Activated CD8-positive, alpha-beta memory T cell treated with anti-CD3 and anti-CD28 coated beads, Interleukin-2, amount 10 ng/mL, durations not matched to agents 7 days and 5 days (primary cell): ENCODE measurements at places on chromosomes 5 and 9. TPM values are rescaled to one million over a fixed set of nuclear protein-coding genes. Genes with fewer than 3 reads are reported as not detected.

The STK32A gene
- not detected for total RNA-seq

The IFNA21 gene
- not detected for total RNA-seq

The OR1N2 gene
- total RNA-seq: not detected

DNA sequence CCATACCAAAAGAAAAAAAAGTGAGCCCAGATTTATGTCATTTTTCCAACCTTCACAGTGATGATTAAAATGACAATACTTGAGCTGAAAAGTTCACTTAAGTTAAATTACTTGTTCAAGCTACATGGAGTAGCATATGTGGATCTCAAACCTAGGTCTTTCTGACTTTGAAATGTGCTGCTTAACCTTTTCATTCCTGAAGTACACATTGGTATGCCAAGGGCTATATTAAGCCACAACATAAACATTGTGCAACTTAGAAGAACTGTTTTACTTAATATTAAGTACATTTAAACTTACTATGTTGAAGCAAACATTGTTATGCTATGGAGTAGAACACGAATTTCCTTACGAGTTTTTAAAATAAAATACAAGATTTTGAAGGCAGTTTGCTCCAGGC is 105.0 kb downstream of the GIN1 start:
- no peak overlapping the region for H3K4me3 ChIP-seq
- H3K27me3 ChIP-seq: no peaks in the 10 kb centered on the region
- no peak for DNase-seq
- peaks cover 16% of the 10 kb centered on the region for H3K36me3 ChIP-seq
- peaks cover 7% of the 10 kb centered on the region for H3K4me1 ChIP-seq

DNA sequence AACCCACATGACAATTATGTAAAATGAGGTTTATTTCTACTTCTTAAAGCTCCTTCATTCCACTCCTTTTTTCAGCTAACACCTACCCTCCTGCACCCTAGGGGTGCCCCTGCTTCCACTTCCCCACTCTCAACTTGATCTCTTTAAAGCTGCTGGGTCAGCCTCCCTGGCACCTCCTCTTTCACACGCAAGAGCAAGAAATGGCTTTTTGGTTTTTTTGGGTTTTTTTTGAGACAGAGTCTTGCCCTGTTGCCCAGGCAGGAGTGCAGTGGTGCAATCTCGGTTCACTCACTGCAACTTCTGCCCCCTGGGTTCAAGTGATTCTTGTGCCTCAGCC is 64.4 kb downstream of the SUSD1 start:
- DNase-seq: no peak
- no peak overlapping the region for H3K27ac ChIP-seq
- H3K4me3 ChIP-seq: no peak overlapping the region
- no peaks in the 10 kb centered on the region for H3K27me3 ChIP-seq
- H3K36me3 ChIP-seq: peaks cover 17% of the 10 kb centered on the region
- H3K4me1 ChIP-seq: peaks cover 3% of the 10 kb centered on the region

DNA sequence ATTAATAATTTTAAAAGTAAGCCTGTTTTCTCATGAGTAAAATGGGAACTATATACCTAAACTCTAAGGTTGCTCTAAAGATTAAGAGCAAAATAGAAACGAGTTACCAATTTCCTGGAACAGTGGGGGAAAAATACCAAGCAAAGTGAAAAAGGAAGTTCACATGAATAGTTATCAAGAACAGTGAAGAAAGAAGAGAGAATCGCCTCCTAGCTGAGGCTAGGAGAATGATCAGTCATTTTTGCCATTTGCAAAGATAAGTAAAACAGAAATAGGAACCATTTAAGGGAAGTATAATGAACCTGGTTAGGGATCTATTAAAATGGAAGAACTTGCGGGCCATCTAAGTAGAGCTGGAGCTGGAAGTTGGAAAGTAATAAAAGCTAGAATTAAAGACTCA is 50.7 kb downstream of the P4HA2 start:
- H3K4me3 ChIP-seq: peak overlapping the region; percentile 2
- H3K27ac ChIP-seq: peak overlapping the region; percentile 83
- no peak for DNase-seq
- H3K4me1 ChIP-seq: peaks cover 45% of the 10 kb centered on the region

DNA sequence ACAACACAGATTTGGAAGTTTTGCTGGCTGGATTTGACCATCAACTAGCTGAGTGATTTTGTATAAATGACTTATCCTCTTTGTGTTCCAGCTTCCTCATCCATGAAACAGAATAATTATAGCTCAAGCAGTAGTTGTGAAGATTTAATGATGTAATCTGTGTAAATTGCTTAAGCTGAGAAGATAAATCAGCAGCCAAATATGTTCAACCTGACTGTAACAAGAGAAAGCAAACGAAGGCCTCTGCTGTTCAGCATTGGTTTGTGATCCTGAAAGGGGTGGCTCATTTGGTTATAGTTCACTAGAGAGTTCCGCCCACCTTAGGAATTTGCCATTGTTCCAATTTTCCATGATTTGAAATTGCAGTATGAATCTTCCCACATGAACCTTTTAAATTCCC is 75.7 kb upstream of the CCDC112 start:
- no peaks in the 10 kb centered on the region for H3K36me3 ChIP-seq
- peaks cover 3% of the 10 kb centered on the region for H3K4me1 ChIP-seq
- DNase-seq: no peak
- no peak overlapping the region for H3K27ac ChIP-seq

DNA sequence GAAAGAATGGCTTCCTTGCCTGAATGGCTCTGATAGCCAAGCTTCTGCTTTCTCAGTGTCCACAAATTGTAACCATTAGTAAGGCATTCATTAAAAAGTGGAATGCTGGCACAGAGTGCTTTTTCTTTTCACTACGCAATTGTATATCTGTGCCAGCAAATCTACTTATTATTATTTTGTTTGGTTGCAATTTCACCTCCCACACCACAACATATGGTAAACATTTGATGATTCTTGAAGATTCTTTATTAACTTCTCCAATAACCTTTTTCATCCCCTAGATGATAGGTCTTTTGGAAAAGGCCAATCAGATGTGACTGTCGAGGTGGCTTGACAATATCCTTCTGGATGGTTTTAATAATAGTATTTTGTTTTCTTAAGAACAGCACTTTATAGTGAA is 234.1 kb downstream of the TMEM38B start:
- H3K4me1 ChIP-seq: no peaks in the 10 kb centered on the region
- H3K4me3 ChIP-seq: no peak overlapping the region
- H3K36me3 ChIP-seq: no peaks in the 10 kb centered on the region
- no peak for DNase-seq

DNA sequence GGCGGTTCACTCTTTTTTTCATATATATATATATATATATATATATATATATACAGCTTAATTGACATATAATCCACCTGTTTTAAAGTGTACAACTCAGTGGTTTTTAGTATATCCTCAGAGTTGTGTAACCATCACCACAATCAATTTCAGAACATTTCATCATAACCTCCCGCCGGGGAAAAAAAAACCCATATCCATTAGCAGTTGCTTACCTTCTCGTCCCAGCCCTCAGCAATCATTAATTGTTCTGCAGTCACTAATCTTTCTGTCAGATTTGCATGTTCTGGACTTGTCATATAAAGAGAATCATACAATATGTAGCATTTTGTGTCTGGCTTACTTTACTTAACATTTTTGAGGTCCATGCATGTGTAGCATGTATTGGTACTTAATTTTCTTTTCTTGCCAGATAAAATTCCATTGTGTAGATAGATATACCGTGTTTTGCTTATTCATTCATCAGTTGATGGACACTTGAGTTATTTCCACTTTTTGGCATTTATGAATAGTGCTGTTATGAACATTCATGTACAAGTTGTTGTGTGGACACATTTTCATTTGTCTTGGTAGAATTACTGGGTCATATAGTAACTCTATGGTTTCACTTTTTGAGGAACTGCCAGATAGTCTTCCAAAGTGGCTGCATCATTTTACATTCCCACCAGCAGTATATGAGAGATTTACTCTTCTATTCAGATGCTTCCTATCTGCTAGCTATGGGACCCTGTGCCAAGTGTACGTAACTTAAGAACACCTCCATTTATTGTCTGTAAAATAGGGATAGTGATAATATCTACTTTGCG is 3.5 kb upstream of the RNF145 start:
- no peak for DNase-seq
- peaks cover 7% of the 10 kb centered on the region for H3K36me3 ChIP-seq
- peaks cover 3% of the 10 kb centered on the region for H3K27me3 ChIP-seq
- peaks cover 26% of the 10 kb centered on the region for H3K4me1 ChIP-seq
- no peak overlapping the region for H3K4me3 ChIP-seq

GRCh38 chr9:122228568-122229484 is at the start of gene LHX6:
TSS of gene LHX6 (minus strand) at chr9:122228957. CDS start at chr9:122228740, 217 bp downstream.
- H3K27ac ChIP-seq: no peak within 1 kb of the TSS
- H3K36me3 ChIP-seq: no peaks in the 10 kb centered on the region
- DNase-seq: no peak
- no peak within 1 kb of the TSS for H3K4me3 ChIP-seq
- peaks cover 5% of the 10 kb centered on the region for H3K4me1 ChIP-seq

- no peaks in the 10 kb centered on the region for H3K27me3 ChIP-seq
- peaks cover 10% of the 10 kb centered on the region for H3K4me1 ChIP-seq
Measured at GRCh38 chr5:65481635-65482295, at the start of gene ADAMTS6. TSS of gene ADAMTS6 (minus strand) at chr5:65481920. CDS start at chr5:65473673, 8,247 bp downstream.

- DNase-seq: no peak
- no peak overlapping the region for H3K27ac ChIP-seq
Measured at GRCh38 chr5:121479337-121479736, 372.3 kb upstream of the FTMT start.

- peak; percentile 85 for DNase-seq
- peaks cover 17% of the 10 kb centered on the region for H3K4me1 ChIP-seq
- peak overlapping the region; percentile 3 for H3K27ac ChIP-seq
- peak overlapping the region; percentile 34 for H3K4me3 ChIP-seq
- H3K27me3 ChIP-seq: no peaks in the 10 kb centered on the region
- H3K36me3 ChIP-seq: peaks cover 20% of the 10 kb centered on the region
Measured at GRCh38 chr9:5326893-5327548, 12.7 kb downstream of the RLN1 start.

DNA sequence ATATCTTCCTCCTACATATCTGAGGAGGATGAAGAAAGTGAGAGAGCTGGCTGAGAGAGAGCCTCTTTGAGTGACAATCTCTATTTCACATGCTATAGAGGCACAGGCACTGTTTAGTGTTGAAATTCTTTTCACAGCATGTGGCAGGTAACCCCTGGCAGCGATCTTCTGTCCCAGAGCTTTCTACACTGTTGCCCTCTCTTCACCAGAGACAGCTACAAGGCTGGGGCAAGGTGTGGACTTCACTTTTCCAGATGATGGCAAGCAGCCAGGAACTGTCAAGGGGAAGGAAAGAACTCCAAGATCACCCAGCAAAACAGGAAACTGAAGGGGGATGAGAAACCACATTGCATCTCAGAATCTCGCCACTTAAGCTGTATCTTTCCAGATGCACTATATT is 205.2 kb downstream of the CAAP1 start:
- H3K4me1 ChIP-seq: no peaks in the 10 kb centered on the region
- no peak overlapping the region for H3K27ac ChIP-seq
- no peak for DNase-seq
- H3K36me3 ChIP-seq: no peaks in the 10 kb centered on the region
- H3K27me3 ChIP-seq: no peaks in the 10 kb centered on the region

DNA sequence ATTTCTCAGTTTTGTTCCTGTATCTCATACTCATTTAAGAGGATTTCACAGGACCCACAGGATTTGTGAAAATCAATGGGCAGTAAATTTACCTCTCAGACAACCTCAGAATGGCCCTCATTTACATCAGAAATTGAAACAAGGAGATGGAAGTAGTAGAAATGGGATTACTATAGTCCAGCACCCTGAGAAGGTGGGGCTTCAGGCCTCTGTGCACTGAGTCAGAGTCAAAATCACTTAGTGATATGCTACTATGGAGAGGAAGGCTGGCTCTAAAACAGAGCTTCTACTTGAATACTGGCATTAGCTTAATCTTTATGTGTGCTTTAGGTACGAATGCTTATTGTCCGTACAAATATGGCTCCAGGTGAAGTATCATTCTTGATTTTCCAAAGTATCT is 159.3 kb downstream of the CEP120 start:
- peaks cover 5% of the 10 kb centered on the region for H3K4me1 ChIP-seq
- H3K27ac ChIP-seq: no peak overlapping the region
- no peaks in the 10 kb centered on the region for H3K27me3 ChIP-seq
- no peaks in the 10 kb centered on the region for H3K36me3 ChIP-seq
- no peak overlapping the region for H3K4me3 ChIP-seq
- DNase-seq: no peak

GRCh38 chr9:35262064-35262463 is 100.3 kb downstream of the UNC13B start:
- H3K27ac ChIP-seq: no peak overlapping the region
- peaks cover 4% of the 10 kb centered on the region for H3K4me1 ChIP-seq
- H3K27me3 ChIP-seq: peaks cover 23% of the 10 kb centered on the region
- no peaks in the 10 kb centered on the region for H3K36me3 ChIP-seq

GRCh38 chr5:61860978-61861377 is 445.0 kb upstream of the KIF2A start:
- no peak overlapping the region for H3K27ac ChIP-seq
- no peaks in the 10 kb centered on the region for H3K36me3 ChIP-seq
- DNase-seq: no peak
- no peaks in the 10 kb centered on the region for H3K27me3 ChIP-seq

- no peak for DNase-seq
- H3K27ac ChIP-seq: no peak overlapping the region
- no peaks in the 10 kb centered on the region for H3K36me3 ChIP-seq
- peaks cover 6% of the 10 kb centered on the region for H3K4me1 ChIP-seq
- H3K4me3 ChIP-seq: no peak overlapping the region
- peaks cover 19% of the 10 kb centered on the region for H3K27me3 ChIP-seq
Measured at GRCh38 chr9:91639054-91639453, 215.4 kb upstream of the NFIL3 start.

DNA sequence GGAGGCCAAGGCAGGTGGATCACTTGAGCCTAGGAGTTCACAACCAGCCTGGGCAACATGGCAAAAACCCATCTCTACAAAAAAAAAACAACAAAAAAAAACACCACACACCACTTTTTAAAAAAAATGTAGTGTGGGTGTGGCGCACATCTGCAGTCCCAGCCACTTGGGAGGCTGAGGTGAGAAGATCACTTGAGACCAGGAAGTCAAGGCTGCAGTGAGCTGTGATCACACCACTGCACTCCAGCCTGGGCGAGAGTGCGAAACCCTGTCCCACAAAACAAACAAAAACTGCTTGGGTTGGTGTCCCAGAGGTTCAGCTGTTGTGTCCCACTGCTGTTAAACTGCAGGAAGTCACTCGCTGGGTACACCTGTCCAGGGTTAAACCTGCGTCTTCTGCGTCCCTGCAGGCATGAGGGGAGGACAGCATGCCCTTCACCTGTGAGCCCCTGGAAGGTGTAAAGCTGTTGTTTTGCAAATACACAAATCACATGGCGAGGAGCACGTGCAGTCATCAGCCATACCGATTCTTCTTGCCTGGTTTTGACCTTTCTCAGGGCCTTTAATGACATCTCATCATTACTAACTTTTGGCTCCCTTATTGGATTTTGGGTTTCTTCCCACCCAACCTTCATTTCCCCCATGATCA is 29.3 kb upstream of the CLPTM1L start:
- H3K36me3 ChIP-seq: no peaks in the 10 kb centered on the region
- H3K27me3 ChIP-seq: no peaks in the 10 kb centered on the region
- peaks cover 2% of the 10 kb centered on the region for H3K4me1 ChIP-seq
- H3K4me3 ChIP-seq: no peak overlapping the region
- H3K27ac ChIP-seq: no peak overlapping the region
- DNase-seq: no peak
